Activated naive CD4-positive, alpha-beta T cell (primary cell): ENCODE measurements at places on chromosomes 16 and 17.

GRCh38 chr17:19265755-19266154 lies 28.6 kb downstream of the EPN2 start:
- no peak for DNase-seq

DNA sequence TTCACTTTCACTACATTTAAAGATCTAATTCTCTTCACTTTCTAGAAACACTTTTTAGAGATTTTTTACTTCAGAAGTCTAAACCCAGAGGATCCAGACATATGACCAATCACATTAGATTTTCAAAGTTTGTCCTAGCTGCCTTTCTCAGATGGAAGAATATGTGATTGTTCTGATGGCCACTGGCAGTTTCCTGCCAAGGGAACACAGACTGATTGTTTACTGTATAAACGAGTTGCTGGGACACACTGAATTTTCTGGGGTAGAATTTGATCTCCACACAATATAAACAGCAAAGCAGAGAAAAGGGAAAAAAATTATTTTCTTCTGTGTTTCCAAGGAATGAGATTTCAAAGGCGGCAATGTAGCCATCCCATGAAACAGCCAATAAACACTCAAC lies 480.0 kb downstream of the TOX3 start:
- DNase-seq: no peak

DNA sequence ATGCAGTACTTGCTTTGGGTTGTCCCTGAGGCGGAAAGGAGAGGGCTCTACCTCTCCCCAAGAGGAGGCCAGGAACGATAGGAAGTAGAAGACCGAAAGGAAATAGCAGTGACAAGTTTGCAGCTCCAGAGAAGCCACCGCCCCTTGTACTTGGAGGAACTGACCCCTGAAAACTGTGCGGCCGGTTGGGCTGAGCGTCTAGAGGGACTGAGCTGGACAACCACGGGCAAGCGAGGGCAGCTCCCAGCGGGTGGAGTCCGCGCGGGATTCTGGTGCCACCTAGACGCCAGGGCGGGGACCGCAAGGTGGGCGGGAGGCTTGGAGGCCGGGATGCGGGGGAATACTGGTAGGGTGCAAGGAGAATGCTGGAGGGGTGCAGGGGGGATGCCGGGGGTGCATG lies 1.3 kb upstream of the SLC6A4 start:
- no peak for DNase-seq

DNA sequence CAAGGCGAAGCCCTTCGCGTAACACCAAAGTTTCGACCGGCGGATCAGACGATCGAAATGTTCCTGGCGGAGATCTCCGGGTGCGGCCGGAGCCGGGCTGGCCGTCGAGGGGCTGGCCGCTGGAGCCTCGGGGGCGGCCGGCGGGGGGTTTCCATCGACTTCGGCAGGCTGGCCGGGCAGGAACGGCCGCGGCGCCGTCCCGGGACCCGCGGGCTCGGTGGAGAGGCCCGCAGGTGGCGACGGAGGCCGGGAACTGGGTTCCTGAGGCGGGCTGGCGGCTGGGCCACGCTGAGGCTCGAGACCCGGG lies 1.1 kb downstream of the EPOP start:
- DNase-seq: no peak

- DNase-seq: no peak
These were observed 5.2 kb downstream of the PDP2 start for GRCh38 chr16:66885491-66885890.

GRCh38 chr17:44636562-44636961 lies 19.7 kb upstream of the MEIOC start:
- no peak for DNase-seq

- no peak for DNase-seq
These were observed 1.8 kb downstream of the ZNRF1 start for GRCh38 chr16:75000481-75001081.

DNA sequence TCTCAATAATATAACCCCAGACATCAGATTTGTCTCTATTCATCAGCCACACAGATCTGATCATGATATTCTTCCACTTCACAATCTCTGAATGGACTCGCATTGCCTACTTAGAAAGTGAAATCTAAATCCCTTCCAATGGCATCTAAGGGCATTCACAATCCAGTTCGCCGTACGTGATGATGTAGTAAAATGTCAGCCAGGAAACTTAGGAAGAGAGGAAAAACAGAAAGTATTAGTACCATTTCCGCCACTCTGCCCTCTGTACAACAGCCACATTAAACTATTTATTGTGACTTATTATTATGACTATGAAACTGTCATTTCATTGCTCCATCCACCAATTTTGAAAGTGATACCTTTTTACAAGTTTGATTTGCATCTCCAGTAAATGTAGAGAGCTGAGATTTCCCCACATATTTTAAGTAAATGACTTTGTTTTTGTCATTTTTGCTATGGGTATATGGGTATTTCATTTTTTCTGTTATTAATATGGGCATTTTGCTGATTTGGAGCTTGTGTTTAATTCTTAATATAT lies 69.4 kb upstream of the SMIM36 start:
- DNase-seq: no peak

- no peak for DNase-seq
These were observed 269.5 kb downstream of the MAP2K4 start for GRCh38 chr17:12290207-12290606.

- DNase-seq: no peak
These were observed 43.3 kb downstream of the TIMM22 start for GRCh38 chr17:1040216-1040600.

DNA sequence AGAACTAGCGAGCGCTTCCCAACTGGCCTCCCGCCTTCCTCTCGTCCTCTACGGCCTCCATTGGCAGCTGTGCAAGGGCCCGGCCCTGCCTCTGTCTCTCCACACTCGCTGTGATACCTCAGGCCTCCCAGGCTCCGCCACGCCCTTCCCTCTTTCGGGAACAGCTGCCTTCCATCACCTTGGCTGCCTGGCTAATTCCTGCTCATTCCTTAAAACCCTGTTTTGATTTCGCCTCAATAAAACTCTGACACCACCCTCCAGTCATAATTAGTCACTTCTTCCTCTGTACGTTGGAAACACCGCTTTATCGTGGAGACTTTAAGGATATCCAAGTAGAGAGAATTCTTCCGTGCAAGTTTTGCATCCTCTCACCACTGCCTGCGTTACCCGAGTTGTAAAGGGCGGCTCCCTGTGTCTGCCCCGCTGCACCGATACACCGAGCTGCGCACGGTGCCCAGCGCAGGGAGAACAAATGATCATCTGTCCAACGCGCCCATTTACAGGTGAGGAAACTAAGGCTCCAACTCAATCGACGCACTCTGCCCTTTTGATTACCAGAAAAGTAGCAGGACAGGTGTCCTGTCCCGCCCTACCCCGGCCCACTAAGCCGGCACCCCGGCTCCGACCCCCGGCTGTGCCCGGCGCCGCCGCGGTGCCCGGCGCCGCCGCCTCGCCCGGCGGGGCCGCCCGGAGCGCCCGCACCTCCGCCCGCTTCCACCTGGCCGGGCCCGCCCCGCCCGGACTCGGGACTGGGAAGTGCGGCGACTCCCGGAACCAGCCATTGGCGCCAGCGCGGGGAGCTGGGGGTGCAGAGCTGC lies 139.7 kb downstream of the SEC14L1 start:
- no peak for DNase-seq

GRCh38 chr16:84361546-84361945 lies 6.8 kb upstream of the ATP2C2 start:
- DNase-seq: no peak

GRCh38 chr17:62064791-62065563 lies at the start of gene MED13:
Gene MED13, minus strand, starts transcription at chr17:62065278. Its CDS starts 73 bp downstream, at chr17:62065205.
- DNase-seq: peak; percentile 58

DNA sequence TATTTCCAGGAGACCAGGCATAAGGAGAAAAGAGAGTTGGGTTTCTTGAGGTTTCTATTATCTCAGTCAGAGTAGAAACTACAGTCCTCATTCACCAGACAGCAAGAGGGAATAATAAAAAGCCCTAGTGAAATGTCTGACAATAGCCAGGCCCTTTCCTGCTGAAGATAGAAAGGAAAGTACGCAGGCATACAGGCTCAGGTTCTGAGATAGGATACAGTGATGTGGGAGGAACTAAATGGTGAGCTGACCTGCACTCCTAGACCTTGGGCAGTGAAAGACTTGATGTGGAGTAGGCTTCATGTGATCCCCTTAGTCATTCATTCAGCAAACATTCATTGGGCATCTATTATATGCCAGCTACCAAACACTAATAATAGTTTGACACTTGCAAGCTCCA lies 14.9 kb downstream of the ZNF821 start:
- DNase-seq: no peak

DNA sequence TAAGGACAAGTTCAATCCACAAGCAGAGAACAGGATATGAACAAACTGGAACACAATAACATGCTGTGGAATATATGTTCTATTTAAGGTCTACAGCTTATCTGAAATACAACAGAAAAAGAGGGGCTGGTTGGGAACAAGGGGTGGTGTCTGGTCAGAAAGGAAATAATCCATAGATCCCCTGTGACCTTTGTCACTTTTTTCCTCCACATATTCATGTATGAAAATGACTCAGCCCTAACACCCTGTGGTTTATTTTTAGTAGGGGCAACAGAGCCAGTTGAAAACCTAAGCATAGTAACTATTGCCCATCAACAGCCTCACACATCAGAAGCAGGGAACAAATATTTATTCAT lies 12.3 kb upstream of the SPAG9 start:
- no peak for DNase-seq

DNA sequence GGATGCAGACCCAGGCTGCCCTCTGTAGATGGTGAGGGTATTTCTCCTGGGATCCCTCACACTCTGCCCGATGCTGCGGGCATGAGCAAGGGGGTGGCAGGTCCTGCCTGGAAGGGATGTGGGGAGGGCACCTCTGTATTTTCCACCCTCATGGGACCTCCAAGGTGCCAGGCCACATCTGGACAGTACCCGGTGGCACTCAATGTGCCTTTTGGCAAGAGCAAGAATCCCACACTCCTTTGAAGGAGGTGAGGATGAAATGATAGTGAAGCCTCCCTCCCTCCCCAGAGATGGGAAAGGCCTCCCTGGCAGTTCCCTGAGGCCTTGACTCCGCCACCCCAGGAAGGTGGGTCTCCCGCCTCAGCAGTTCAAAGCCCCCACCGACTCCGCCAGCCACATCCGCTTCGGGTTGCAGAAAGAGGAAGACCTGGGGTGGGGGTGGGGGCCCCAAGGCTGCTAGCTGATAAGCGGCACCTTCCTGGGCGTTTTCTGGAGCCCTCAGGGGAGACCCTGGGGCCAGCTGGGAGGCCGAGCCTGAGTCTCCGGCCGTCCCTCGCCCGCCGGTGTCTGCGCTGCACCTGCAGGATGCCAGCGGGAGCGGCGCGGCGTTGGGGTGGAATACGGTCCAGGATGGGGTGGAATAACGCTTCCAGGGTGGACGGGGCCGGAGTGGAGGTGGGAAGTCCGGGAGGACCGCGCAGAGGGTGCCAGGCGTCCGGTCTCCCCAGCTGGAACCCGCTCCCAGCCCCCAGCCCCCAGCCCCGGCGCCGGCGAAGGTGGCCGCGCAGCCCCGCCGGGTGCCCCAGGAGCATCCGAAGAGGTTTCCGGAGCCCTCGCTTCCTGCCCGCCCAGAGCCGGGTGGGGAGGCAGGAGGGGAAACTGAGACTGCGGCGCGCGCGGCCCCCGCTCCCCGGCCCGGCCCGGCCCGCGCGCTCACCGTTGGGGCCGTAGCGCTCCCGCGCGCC lies 718 bp downstream of the ATP2A3 start:
- DNase-seq: peak; percentile 67

DNA sequence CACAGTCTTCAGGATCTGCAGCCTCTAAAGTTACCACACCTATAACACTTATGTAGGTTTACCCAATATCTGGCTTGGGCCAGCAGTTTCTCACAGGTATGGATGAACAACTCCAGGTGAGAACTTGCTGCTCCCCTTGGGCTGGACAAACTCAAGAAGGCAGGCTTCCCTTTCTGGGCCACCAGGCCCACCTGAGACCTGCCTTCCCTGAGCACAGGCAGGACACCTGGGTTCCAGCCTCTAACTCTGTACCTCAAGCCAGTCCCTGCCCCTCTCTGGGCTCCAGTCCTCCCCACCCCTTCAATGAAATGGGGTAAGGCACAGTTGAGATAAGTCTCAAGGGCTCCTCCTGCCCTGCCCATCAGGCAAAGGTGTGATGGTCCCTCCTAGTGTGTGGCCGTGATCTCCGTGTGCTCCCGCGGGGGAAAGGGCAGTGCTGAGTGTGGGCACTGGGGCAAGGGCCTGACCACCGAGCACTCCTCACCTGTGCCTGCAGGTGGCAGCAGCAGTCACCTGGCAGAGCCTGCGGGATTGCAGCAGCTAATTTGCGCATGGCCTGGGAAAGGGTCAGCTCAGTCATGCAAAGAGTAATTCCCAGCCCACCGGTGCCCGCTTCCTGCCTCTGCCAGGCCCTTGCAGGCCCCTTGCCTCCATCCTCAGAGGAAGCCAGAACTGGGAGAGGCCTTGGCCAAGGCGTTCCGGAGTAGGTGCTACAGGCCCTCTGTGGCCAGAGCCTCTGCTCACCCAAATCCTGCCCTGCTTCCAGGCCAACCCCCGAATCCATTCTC lies 28.2 kb upstream of the ADGRG1 start:
- no peak for DNase-seq

GRCh38 chr16:55036371-55036821 lies 105.7 kb downstream of the IRX5 start:
- no peak for DNase-seq

- DNase-seq: no peak
These were observed 9.0 kb upstream of the NGFR start for GRCh38 chr17:49486012-49486641.

DNA sequence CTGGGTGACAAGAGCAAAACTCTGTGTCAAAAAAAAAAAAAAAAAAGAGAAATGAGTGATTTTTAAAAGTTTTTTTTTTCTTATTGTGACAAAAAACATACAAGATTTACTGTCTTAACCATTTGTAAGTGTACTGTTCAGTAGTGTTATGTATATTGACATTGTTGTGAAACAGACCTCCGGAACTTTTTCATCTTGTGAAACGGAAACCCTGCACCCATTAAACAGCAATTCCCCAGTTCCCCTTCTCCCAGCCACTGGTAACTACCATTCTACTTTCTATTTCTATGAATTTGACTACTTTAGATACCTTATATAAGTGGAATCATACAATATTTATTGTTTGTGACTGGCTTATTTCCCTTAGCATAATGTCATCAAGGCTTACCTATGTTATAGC lies 18.7 kb downstream of the DUS2 start:
- DNase-seq: no peak

GRCh38 chr16:31149894-31150890 lies at the start of gene PRSS36:
Gene PRSS36, minus strand, starts transcription at chr16:31150066. Its CDS starts 31 bp downstream, at chr16:31150035.
- DNase-seq: no peak

- no peak for DNase-seq
These were observed 21.8 kb downstream of the AXIN1 start for GRCh38 chr16:330741-331140.

DNA sequence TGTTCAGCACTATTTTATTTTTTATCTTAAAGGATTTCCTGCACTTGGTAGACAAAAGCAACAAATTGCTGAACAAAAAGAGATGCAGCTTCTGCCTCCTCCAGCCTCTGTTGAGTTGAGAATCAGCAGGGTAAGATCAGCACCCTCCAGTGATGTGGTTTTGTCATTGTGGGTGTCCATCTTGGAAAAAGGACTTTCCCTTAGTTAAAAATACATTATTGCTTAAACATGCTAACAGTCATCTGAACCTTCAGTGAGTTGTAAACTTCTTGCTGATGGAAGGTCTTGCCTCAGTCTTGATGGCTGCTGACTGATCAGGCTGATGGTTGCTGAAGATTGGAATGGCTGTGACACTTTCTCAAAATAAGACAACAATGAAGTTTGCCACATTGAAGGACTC lies 101.2 kb downstream of the PHKB start:
- DNase-seq: no peak
